Kidney epithelial cell (primary cell): ENCODE measurements at places on chromosomes 11 and 22.

DNA sequence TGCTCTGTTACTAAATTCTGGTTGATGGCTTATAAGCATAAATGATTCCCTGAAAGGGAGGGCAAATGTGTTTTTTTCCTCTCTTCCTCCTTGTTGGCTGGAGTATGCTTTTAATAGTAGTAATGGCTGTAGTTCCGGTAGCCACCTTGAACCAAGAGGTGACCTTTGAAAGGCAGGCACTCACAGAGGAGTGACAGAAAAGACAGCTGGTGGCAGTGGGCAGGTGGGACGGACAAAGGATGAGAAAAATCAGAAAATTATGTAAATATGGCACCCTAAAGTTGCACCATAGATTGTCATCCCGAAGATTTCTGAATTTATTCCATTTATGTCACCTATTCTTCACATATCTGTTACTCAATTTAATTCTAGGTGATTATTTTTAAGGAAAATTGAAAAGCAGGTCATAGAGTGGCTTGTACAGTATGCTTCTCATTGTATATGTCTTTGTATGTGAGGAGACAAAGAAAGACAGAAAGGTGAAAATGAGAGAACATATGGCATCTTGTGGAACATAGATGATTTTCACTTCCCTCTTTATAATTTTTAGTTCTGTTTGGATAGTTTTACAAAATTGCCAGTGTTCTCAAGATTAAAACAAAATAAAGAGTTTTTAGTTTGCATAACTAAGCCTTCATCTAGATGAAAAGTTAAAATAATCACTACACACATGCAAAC, 17.0 kb downstream of the CASP12 start:
- no peak for DNase-seq

DNA sequence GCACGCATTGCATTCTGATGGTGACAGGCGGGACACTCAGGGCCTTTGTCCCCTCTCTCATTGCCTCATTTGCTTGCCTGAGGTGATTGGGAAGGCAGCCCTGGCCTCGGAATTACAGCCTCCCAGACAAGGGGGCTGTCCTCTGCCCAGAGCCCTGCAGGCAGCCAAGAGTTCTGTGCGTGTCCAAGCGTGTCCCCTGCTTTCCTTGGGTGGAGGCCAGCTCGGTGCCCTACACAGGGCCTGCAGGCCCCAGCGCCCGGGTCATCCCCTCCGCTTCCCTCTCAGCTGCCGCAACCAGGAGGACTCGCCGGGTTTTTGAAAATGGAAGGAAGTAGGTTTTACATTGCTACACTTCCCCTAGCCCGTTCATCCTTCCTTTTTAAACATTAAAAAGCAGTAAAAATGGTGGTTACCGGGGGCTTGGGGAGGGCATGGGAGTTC, 1.9 kb downstream of the GRAMD4 start:
- no peak for DNase-seq

- DNase-seq = no peak
These were observed 68.3 kb upstream of the POU2AF2 start for GRCh38 chr11:111177037-111177871.

- no peak for DNase-seq
These were observed 1261.4 kb upstream of the TENM4 start for GRCh38 chr11:80702264-80702663.

GRCh38 chr11:130397780-130398179, 30.6 kb downstream of the ADAMTS8 start:
- DNase-seq = no peak

DNA sequence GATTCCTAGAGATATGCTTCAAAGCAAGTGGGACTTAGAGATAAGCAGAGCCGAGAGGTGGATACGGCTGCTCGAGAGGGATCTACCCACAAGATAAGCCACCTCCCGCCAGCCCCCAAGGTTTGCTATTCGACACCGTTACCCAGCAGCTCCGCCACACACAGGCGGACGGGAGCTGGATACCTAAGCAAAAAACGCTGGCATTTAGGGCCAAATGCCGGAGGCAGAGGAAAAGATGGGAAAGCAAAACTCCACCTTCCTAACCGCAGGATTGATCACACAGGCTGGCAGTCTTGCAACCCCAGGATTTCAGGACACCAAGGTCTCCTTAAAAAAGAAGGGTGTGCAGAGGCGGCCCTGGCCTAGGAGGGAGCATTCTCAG, 709 bp downstream of the FTH1 start:
- DNase-seq = no peak

- DNase-seq = no peak
These were observed 97.5 kb upstream of the CD82 start for GRCh38 chr11:44467931-44468330.

GRCh38 chr22:17960011-17960410, 64.3 kb downstream of the MICAL3 start:
- DNase-seq = no peak

GRCh38 chr22:50730941-50731661, 6.9 kb upstream of the ACR start:
- no peak for DNase-seq

DNA sequence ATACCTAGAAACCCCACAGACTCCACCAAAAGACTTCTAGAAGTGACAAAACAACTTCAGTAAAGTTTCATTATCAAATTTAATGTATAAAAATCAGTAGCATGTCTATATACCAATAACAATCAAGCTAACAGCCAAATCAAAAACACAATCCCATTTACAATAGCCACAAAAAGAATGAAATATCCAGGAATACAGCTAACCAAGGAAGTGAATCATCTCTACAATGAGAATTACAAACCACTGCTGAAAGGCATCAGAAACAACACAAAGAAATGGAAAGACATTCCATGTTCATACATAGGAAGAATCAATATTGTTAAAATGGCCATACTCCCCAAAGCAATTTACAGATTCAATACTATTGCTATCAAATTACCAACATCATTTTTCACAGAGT, 46.0 kb downstream of the PRCP start:
- no peak for DNase-seq

- DNase-seq = peak; percentile 69
These were observed 781 bp upstream of the TEF start for GRCh38 chr22:41380993-41381328.

DNA sequence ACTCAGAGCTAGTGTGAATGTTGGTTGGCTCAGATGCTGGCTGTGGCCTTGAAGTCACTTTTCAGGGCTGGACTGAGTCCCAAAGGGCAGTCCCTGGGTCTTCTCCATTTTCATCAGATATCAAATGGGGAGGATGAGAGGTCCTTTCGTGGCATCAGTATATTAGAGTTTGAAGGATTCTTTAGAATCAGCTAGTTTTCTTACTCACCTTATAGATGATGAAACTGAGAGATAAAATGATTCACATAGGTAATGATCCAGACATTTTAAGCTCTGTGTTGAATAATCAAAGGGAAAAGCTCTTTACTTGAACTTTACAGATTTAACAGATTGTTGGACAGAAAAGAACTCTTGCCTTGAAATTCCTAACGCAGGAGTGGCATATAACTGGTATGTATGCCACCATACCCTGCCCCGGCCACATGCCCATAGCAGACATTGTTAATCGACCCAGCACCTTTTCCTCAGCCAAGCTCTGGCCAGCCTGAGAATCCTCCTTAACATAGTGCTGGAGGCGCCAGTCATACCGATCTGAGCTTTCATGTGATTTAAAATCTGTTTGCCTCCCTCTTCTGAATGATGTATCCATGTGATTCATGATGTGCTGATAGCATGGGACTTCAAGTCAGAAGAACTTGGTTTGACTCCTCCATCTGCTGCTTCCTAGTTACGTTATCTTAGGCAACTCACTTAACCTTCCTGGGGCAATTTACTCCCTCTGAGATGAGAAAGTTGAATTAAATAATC, 60.0 kb downstream of the BARX2 start:
- peak; percentile 19 for DNase-seq

DNA sequence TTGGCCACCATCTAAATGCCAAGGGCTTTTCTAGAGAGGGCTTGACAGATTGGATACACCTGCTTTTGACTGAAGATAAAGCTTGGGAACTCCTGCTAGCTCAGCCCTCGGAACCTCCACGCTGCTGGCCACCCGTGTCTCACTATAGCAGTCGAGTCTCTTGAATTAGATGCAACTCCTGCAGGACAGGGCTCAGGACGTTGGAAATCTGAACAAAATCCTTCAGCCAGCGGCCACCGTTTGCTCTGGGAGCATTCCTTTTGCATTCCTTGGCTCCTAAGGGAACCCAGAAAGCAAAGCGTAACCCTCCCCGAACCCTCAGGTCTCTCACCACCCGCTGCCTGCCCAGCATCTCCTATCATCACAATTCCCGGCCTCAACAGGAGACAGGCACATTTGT, 77.8 kb downstream of the GRIK4 start:
- DNase-seq = no peak

DNA sequence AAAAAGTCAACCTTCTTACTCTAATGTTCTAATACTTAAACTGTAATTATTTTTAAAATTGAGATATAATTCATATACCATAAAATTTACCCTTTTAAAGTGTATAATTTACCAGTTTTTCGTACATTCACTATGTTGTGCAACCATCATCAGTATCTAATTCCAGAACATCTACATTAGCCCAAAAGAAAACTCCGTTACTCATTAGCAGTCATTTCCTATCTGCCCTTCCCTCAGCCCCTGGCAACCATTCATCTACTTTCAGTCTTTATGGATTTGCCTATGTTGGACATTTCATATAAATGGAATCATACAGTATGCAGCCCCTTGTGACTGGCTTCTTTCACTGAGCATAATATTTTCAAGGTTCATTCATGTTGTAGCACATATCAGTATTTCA, 22.2 kb downstream of the SGSM3 start:
- no peak for DNase-seq

DNA sequence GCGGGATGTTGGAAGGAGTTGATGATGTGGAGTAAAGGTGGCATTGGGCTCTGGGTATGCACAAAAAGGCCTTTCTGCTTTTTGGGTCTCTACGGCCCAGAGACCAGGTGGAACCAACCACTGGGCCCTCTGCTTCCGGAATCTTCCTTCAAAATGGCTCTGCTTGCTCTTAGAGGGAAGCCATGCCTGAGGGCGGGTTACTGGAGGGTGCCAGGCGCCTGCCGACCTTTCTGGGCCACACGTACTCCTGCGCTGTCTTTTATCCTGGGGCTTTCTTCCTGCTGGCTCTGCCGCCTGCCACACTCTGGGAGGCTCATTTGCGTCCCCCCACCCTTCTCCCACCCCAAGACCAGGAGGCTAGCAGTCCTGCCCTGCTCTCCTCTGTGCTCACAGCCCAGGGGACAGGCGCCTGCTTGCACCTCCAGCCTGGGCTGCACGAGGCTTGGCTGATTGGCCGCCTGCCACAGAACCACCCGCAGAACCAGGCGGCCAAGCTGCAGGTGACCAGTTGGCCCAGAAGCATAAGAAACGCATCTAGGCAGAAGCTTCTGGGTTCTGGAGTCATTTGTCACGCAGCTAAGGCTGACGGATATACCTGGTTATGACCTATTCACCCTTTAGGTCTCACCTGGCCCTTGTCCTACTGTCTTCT, 536.9 kb downstream of the TBC1D22A start:
- no peak for DNase-seq

DNA sequence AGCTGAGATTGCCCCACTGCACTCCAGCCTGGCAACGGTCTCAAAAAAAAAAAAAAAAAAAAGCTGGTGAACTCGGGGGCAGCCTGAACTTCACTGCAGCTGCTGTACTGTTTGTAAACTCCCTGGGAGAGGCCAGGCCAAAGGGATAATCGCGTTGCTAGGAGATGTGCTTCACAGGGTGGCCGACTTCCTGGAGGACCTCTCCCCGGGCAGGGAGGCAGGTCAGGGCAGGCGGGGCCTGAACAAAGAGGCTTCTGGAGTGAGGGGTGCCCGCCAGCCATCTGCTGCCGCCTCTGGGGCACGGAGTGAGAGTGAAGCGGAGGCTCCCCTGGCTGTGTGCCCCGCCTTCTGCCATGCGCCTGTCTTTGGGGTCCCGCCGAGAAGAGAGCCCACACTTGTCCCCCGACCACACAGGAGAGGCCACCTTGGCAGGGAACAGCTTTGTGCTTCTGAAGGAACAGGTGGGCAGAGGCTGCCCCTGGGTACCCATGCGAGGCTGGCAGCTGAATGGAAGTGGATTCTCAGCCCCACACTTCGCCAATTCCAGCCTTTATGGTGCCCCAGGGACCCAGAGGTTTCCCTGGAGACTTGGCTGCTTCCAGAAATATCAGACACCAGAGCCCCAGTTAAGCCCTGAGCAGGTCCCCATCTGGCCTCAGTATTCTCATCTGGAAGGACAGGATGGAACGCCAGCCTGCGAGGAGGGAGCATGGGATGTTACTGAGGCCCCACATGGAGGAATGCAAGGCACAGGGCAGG, 29.6 kb downstream of the TMEM184B start:
- DNase-seq = no peak

GRCh38 chr11:32671051-32671450, 87.4 kb downstream of the EIF3M start:
- no peak for DNase-seq

DNA sequence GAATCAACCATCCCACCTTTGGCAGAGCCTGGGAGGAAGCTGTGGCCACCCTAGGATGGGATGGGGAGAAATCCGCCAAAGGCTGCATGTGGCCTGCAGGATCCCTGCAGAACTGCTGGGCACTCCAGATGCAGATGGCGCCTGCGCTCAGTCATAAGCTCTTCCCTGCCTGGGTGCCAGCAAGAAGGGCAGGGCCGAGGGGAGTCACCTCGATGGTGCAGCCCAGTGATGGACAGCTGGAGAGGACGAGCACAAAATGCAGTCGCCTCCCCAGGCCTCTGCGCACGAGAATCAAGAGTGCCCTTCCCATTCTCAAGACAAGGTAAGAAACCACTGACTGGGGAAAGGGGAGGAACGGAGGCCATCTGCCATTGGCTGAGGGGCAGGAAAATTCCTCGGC, 693.6 kb downstream of the TBC1D22A start:
- no peak for DNase-seq

DNA sequence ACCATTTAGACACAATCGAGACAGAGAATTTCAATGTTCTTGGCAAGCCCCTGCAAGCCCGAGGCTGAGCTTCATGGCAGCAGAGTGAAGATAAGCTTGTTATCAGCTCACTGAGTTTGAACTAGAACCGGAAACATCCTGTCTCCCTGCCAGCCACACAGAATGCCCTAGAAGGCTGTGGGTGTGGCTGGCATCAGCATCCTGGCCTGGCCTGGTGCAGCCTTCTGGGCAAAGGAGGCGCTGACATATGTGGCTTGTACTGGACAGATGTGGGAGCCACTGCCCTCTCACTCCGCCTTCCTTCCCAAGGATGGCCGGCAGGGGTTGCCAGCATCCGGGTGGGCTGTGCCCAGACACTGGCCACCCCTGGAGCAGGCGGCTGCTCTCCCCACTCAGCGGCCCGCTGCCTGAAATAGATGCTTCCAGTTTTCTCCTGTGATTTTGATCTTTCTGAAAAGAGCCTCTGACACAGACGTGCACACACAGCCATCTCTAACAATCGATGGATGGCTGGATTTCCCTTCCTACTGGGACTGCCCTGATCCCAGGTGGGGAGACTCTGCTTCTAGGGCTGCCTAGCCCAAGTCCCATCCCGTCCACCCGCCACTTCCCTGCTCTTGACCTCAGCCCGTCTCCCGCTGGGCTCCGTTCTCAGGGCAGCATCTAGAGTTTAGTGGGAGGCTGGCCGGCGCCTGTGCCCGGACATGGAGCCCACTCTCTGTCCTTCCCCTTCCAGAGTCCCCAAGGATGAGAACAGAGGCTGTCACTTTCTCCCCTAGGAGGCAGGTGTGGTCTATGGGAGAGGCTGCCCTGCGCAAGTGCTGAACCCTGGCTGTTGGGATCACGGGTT, 149.7 kb downstream of the CTTN start:
- no peak for DNase-seq

GRCh38 chr11:77882396-77882795, 61.5 kb downstream of the AAMDC start:
- no peak for DNase-seq

GRCh38 chr22:48676266-48677167, 1151.2 kb downstream of the BRD1 start:
- DNase-seq = no peak

GRCh38 chr11:68479390-68479789, 18.8 kb downstream of the PPP6R3 start:
- no peak for DNase-seq
